ENCODE measurements at places on chromosomes 3 and 15.

- no peak for DNase-seq
These were observed 271.4 kb downstream of the ARRDC4 start for GRCh38 chr15:98231696-98232440.

DNA sequence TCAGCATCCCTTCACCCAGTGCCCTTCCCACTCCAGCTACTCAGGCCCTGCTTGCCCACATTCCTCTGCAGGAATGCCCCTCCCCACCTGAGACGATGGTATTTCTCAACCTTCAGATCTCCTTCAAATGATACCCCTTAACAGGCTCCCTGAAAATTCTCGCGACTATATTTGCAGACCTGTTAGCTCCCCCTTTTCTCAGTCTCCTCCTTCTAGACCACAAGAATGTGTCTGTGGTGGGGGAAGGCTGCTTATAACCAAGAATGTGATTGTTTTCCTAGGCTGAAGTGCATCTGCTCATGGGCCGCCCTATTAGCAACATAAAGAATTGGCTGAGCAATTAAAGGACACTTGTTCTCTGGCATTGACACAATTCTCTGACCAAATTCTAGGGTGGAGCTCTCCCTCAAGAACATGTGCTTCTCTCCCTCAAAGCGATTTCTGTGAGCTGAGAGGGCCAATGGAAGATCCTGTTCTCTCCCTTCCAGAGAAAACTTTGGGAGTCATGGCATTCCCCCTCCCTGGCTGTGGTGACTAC lies 19.1 kb upstream of the LIMD1 start:
- DNase-seq: no peak

DNA sequence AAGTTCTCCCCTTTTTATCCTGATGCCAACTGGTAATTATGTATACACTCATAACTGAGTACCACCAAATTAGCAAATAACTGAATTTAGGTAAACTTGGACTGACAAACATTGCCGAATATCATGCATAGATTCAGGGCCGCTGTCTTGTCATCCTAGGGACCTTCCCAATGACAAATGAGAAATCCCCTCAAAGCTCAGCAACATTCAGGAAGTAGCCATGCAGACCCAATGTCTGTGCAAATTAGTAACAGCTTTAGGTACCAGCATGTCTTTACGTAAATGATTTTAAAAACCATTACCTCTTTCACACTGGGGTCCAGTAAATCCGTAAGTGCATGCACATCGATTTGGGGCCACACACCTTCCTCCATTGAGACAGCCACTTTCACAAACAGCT lies 49.5 kb downstream of the FBN1 start:
- no peak for DNase-seq

DNA sequence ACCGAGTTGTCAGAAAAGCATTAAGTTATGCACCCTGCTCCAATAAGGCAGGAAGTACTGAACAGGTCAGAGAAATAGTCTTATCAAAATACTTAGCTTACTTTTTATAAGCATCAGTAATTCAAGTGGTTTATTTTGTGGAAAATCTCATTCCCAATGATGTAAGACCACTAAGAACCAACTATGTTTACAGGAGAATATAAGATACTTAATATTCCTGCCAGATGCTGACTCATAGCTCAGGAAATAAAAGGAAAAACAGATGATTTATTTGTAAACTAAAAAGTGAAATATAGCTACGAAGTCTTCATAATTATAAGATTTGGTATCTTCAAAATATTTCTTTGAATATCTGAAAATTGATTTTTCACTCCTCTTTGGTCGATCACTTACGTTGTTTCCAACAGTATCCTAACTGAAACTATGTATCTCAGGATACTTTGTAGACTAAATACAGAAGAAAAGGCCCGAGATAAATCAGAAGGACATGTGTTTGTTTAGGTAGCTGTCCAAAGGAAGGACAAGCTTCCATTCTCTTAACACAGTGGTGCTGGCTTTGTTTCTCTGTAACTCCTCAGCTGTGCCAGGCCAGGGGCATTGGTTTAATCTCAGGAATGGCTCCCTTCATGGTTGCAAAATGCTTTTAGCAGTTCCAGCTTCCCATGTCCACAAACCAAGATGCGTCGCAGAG lies 295.8 kb downstream of the GBE1 start:
- DNase-seq: no peak

- no peak for DNase-seq
These were observed 861.3 kb downstream of the ZPLD1 start for GRCh38 chr3:103295974-103296570.

DNA sequence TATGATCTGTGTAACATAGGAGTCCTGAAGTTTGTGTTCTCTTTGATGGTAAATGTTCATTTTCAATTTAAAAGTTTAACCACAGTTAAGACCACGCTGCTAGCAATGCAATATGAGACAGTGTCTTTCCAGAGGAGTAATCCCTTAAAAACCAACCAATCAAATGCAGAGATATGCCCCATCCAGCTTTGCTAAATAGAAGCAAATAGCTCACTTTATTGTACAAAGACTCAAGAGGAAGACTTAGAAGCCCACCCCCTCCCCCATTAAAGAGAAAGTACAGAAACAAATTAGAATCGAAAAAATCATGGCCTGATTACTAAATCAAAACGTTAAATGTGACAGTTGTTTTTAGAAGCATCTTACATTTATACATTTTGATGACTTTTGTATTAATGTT lies 2.1 kb upstream of the ANP32A start:
- no peak for DNase-seq

DNA sequence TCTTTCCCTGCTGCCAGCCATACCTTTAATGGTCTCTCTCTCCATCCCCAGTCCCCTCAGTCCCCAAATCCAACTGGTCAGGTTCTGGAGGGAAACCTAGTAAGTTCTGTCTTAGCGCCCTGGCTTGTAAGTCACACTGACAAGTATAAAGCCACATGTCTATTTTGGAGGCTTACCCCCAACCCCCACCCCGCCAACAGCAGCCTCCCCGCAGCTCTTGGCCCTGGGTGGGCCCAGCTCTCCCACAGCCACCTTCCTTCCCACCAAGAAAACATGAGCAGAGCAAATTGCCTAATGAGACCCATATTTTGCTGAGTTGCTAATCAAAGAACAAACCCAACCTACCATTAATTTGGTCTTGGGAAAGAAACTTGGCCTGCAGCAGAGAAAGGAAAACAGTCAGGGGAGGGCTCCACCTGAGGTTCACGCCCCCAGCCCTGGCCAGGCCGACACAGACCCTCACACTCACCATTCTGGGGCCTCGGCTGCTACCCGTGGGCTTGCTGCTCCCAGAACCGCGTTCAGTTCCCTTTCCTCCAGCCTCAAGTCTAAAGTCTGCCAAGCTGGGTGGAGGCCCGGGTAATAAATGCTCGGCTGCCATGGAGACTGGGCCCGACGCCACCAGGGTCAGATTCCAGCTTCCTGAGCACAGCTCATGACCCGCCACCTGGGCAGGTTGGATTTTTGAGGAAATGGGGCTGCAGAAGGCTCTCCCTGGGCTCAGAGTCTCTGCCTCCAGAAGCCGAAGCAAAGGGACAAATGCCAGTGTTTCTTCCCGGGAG lies at the start of gene CALML4:
Gene CALML4, minus strand, starts transcription at position 557 of the 782 bp plus-strand sequence. Its CDS starts 85 bp downstream, at position 472.
- peak; percentile 95 for DNase-seq

DNA sequence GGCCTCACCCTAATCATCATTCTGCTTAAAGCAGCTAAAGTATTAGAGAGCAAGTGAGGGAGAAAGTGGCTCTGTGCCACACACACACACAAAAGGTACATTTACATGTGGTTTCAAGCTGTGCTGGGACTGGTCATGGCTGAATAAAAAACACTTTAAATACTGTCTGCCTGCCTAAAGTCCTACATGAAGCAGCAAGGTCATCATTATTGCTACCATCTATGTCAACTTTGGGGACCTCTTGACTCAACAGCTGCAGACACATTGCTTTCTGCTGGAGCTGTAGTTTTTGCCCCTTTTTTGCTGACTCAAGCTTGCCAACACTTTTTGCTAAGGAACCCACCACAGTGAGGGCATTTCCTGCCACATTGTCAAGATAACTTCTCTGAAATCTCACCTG lies 1237.9 kb downstream of the ROBO2 start:
- no peak for DNase-seq

DNA sequence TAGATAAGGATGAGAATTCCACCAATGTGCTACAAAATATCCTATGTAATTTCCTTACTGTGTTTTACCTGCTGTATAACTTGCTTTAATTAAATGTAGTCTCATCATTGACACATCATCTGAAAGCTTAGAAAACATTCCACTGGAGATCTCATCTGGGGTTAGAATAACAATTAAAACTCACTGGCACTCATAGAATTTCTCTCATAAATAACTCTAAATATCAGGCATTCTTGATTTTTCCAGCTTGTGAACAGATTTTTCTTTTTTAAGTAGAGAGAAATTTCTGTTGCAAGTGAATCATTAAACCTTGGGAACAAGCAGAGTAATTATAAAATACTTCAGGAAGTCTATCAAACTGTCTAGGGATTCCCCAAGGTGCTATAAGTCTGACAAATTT lies 843.8 kb downstream of the NAALADL2 start:
- no peak for DNase-seq

- no peak for DNase-seq
These were observed 396.2 kb upstream of the ZNF385D start for GRCh38 chr3:22147161-22147560.

GRCh38 chr3:62375655-62376453 lies 2.5 kb upstream of the FEZF2 start:
- DNase-seq: no peak

GRCh38 chr3:123523023-123523412 lies 61.8 kb downstream of the HACD2 start:
- no peak for DNase-seq

- DNase-seq: no peak
These were observed 19.2 kb downstream of the CPA3 start for GRCh38 chr3:148884261-148884660.

DNA sequence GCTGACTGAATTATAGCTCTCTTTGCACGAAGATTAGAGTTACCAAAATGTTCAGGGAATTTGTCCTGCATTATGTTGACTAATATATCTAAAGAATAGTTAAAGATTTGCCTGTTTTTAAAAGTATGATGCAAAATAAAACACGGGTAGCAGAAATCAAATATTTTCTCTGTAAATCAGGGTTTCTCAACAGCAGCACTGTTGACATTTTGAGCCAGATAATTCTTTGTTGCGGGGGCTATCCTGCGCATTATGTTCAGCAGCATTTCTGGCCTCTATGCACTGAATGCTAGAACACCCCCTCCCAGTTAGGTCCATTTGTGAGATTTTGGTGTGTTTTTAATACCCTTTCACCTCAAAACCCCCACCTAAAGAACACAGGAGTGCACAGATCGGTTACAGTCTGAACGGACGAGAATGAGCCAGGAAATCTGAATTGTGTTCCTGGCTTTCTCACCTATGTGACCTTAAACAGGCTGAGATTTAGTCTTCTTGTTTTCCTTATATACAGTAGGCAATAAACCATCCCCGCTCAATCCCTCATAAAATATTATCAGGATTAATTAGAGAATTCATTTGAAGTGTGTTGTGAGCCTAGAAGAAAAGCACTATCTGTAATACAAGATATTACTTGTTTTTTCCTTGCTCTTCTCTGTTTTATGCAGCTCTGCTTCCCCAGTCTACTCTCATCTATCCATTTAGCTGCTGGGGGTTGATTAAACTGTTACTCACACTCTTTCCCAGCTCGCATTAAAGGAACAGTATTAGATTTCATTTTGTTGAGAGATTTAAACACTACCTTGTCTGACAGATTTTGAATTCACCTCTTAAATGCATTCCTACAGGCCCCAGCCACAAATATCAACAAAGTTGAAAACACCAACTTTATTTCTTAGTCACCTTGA lies 247.5 kb upstream of the GOLIM4 start:
- no peak for DNase-seq

DNA sequence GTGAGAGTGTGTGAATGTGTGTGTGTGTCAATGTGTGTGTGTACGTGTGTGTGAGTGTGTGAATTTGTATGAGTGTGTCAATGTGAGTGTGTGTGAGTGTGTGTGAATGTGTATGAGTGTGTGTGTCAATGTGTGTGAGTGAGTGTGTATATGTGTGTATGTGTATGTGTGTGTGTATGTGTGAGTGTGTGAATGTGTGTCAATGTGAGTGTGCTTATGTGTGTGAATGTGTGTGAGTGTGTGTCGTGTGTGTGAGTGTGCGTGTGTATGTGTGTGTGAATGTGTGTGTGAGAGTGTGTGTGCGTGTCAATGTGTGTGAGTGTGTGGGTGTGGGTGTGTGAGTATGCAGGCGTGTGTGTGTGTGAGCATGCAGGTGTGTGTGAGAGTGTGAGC lies 93.5 kb upstream of the ALDH1A3 start:
- peak; percentile 9 for DNase-seq

GRCh38 chr3:158140396-158140795 lies 30.5 kb downstream of the RSRC1 start:
- DNase-seq: no peak

DNA sequence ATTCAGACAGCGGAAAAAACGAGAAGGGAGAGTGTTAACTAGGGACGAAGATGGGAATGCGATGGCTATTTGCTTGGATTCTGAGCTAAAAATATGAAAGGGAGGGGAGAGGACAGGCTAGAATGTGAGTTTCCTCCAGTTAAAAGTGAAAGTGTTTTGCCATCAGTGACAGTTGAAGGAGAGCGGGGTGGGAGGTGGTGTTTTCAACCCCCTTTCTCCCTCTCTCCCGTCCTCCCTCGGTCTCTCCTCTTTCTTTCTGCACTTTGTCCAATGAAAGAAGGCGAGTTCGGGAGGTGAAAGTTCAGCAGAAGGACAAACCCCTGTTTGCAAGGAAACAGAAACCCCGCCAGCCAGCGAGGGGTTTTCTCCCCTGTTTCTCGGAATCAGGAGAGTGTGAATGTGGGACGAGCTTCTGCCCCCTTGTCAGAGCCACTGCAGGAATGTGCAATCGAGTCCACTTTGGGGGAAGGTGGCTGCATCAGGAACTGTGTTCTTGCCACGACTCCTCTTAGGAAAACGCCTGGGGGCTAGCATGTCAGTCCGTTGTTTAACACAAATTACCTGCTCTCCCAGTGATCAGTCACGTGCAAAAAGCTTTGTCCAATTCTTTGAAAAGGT lies 975 bp upstream of the FOXP1 start:
- peak; percentile 77 for DNase-seq

- no peak for DNase-seq
These were observed 9.3 kb upstream of the RBP1 start for GRCh38 chr3:139548801-139549200.

- DNase-seq: no peak
These were observed 660.2 kb upstream of the LMCD1 start for GRCh38 chr3:7841451-7841850.

DNA sequence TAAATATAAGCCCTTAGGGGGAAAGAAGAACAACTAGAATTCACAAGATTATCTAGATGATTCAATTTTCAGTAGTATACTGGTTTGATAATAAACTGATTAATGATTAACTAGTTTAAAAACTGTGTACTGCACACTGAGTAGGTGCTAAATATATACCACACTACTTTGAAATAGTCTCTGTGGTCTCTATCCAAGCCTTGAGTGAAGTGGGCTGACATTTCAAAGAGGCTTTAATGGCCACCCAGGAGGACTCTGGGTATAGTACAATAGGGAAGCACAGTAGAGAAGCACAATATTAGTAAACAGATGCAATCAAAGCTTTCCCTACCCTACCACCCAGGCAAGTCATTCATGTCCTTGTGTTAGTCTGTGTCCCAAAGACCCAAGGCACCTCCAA lies 46.7 kb downstream of the FILIP1L start:
- DNase-seq: no peak

GRCh38 chr3:11721479-11721878 lies 77.8 kb upstream of the VGLL4 start:
- DNase-seq: no peak
